Pons (tissue), 1 donor: ENCODE measurements at places on chromosomes 5 and 9.

DNA sequence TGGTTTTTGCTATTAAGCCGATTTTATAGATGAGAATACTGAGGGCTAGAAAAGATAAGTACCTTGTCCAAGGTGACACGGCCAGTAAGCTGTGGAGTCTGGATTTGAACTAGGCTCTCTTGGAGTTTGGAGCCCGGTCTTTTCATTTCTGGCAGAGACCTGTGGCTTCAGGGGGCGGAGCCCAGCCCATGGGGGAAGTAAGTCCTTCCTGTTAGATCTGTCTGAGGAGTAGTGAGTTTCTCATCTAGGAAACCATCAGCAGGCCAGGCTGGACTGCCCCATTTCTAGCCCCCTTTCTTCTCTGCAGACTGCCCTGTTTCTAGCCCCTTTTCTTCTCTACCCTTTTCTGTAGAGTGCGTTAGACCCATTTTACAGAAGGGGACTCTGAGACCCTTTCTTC, 521 bp upstream of the PTGS1 start:
- peak; percentile 47 for DNase-seq

DNA sequence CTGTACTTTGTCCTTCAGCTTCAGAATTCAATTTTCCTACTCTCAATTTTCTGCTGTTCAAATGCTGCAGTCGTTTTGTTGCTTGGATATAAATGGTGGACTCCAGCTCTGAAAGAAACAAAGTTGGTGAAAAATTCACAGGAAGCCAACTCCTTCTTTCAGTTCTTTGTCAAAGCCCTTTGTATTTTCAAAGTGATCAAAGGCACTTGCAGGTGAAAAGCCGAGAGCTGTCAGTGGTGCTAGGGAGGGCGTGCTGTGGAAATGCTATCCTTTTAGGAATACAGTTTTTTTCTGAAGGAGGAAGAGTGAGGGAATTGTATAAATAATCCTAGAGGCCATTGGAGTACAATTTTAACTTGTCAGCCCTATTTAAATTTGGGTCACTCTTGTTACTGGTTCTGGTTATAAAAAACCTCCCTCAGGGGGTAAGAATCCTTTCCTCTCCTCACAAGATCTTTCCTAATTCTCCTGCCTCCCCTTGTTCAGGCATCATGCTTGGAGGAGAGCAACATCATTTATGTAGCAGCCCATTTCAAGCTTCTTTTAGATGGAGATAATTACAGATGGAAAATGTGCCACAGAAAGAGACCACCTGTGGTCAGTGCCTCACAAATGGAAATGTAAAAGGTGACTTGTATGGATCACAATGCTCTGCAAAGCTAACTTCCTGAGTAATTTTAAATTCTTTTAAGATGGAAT, 62.5 kb upstream of the GHR start:
- no peak for DNase-seq

GRCh38 chr5:117054141-117054540, 479.5 kb upstream of the SEMA6A start:
- no peak for DNase-seq

DNA sequence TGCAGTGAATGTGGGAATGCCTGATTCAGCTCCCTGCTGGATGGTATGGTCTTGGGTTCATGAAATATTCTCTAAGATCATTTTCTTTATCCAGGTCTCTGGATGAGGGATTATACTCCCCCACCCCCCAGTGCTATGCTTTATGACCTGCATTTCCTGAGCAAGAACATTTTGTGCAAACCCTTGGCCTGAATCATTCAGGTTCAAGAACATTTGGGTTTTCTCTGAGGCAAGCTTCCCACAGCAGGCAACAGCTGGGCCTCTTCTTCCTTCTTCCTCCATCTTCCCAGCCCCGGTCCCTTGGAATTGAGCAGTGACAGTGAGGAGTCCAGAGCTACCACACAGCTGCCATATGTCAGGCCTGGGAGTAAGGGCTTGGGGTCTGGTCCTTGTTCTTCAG, 58.6 kb upstream of the TNFSF15 start:
- DNase-seq, result no peak

DNA sequence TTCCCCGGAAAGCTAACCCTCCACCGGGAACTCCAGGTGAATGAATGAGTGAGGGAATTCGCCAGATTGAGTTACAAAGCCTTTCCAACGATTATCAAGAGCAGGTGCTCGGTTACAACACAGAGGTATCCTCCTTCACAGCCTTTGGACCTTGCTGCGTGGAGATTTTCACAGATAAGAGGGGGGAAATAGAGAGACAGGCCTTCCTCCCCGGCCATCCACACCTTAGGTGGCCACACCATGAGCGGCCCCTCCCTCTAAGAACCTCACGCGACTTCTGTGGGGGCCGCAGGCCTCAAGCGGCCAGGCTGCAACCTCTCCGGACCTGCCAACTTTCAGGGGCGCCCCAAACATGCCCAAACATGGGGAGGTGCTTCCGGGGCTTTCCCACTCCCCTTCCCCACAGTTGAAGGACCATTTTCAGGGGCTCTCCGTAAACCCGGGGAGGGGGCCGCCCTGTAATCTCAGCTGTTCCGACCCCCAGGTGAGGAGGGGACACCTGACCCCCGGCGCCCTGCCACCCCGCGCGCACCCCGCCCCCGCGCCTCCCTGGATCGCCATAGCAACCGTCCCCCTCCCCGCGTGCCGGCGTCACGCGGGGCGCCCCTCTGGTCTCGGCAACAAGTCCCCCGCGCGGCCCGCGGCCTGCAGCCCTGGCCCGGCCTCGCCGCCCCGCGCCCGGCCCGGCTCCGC, 603 bp downstream of the DENND1A start:
- DNase-seq, result no peak

- DNase-seq, result no peak
Observed at GRCh38 chr5:59094864-59095263, 512.0 kb downstream of the RAB3C start.

- DNase-seq, result no peak
Observed at GRCh38 chr5:100574716-100575115, 39.5 kb downstream of the FAM174A start.

DNA sequence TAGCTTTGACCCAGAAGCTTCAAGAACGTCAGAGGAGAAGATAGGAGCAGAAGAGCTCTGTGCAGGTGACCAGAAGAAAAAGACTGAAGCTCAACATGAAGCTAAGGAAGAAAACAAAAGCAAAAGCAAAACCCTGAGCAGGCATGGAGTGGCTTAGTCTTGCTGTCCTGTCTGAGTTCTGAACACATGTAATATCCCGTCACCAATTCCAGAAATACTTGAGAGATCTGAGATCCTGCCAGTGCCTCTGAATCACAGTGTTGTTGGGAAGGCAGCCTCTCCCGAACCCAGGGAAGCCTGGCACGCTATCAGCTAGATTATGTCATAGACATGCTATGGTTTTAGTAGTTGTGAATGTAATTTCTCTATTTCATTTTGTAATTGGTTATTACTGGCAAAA, 235.7 kb downstream of the ICE1 start:
- peak; percentile 18 for DNase-seq

DNA sequence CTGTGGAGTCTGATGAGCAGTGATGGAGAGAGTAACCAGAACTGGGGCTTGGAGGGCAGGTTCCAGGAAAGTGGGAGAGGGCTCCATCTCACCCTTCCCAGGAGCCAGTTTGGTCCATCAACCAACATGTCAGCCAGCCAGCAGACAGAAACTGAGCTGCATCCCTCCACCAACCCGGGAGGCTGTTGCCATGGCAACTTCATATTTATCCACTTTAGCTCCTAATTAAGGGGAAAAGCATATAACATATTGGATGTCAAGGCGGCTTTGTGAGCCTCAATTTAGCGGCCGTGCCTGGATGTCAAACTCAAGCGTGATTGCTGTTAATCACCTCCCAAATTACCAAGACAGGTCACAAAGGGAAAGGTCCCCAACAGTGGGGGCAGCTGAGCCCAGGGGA, 81.5 kb upstream of the ARAP3 start:
- DNase-seq, result no peak

- DNase-seq, result no peak
Observed at GRCh38 chr9:3271581-3271980, 254.2 kb downstream of the RFX3 start.

DNA sequence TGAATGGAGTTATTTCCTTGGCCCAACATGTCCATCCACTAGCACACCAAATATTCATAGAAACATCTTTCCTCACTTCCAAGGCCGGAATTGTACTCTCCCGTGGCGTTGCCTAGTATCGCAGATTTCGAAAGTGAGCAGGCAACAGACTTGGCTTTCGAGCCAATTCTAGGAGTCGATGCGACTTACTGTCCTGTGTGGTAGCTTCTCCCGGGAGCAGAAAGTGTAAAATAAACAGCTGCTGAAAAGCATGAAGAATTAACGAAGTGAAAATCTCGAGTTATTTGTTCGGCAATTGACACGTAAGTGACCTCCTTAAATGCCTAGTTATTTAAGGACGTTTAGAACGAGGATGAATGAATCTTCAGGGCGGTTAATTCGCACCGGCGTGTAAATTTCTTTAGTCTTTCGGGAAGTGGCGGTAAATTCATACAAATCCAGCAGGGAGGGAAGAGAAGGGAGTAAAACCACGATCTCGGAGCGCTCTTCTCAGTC, 449 bp upstream of the PCSK5 start:
- peak; percentile 75 for DNase-seq

- no peak for DNase-seq
Observed at GRCh38 chr5:167514461-167514860, 777.0 kb upstream of the WWC1 start.

DNA sequence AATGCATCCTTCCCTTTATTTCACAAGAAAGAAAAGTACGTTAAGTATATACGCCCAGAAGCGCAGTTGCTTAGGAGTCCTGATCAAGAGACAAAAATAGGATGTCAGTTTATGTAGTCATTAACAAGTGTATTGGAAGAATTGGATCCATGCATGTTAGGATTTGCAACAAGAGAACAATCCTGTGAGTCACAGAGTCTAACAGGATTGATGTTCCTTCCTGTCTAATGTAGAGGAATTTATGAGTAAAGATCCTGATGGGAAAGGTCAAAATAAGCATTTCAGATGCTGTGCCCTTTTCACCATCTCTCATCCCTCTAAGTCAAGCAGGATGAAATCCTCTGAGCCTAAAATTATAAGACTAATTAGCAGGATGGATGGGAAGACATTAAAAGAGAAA, 406.0 kb upstream of the GRIA1 start:
- no peak for DNase-seq

- peak; percentile 77 for DNase-seq
Observed at GRCh38 chr9:95025213-95026147, 292.0 kb downstream of the FANCC start.

DNA sequence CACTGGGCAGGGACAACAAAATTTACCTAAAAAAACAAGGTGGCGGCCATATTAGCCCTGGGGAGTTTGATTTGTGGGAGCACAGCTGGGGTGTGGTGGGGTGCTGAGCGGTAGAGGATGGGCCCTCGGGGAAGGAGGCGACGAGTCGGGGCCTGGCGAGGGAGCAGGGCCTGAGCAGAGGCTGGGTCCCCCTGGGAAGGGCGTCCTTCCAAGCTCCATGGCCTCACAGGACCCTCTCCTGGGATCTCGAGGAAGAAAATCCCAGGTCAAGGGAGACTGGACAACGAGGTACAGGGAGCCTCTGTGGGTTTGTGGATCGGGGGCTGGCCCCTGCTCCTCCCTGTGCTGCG, 165.5 kb downstream of the CACNA1B start:
- DNase-seq, result no peak

- no peak for DNase-seq
Observed at GRCh38 chr5:135706474-135706873, 127.7 kb upstream of the CXCL14 start.

DNA sequence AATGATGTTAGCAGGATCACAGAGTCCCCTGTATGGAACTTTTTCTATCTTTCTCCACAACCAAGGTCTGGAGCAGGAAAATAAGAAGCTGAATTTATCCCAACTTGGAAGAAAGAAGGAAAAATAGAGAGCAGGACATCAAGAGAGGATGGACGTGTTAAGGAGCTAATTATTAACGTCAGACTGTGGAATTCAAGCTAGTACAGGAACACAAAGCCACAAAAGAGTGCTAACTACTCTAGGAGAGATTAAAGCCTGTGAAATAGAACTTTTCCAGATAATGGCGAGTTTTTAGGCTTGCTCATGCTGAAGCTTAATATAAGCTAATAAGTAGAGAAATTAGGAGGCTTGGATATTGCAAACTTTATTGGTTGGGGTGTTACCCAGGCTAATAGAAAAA, 632 bp upstream of the SPINK13 start:
- no peak for DNase-seq

DNA sequence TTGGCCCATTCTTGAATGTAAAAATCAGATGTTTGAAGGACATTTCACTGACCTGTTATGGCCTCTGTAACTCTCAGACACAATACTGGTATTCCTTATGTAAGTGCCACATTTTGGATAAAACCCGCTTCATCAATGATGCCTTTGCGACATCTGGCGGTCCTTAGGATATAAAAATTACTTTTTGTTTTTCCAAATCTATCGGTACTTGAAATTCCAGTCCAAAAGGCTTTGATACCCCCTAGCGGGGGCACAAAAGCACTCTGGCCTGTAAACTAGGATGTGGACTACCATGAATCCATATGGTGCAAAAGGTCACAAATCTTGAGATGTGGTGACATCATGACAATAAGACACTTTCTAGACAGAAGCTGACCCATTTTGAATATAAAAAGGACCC, 291.8 kb downstream of the KIAA0825 start:
- no peak for DNase-seq

GRCh38 chr5:138128334-138128733, 10.9 kb downstream of the NME5 start:
- DNase-seq, result no peak

GRCh38 chr9:121699571-121700164, 48.2 kb downstream of the DAB2IP start:
- DNase-seq, result no peak

GRCh38 chr5:23274171-23274570, 233.2 kb upstream of the PRDM9 start:
- DNase-seq, result no peak

GRCh38 chr9:127118597-127119319, 3.7 kb downstream of the ANGPTL2 start:
- DNase-seq, result no peak

DNA sequence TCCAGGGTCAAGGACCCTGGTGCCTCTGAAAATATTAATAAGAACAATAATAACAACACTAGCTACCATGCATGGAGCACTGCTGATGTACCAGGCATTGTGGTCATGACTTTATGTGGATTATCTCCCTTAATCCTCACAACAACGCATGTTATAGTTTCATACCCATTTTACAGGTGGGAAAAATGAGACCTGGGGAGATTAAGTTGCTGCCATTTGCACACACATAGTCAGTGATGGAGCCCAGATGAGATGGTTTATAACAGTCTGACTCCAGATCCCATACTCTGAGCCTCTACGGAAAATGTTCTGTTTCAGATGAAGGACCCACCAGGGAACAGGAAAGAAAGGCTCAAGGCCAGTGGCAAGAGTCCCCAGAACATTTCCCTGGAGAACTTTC, 48.2 kb upstream of the PPARGC1B start:
- DNase-seq, result no peak

DNA sequence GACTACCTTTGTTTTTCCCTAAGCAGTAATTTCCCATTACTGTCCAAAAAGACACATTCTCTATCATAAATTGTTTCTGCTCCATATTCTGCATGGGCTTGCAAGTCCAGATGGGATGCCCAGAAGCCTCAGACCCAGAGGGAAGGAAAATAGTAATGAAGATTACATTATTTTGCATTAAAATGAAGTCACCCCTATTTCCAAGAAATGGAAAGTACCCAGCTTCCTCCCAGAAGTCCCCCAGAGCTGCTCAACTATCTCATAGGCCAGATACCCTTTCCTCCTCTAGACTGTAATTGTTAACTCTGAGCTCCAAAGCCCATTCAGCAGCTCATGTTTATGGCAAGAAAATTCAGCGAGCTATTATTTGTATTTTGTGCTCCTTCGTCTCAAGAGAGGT, 159.5 kb downstream of the GLIS3 start:
- no peak for DNase-seq

GRCh38 chr5:115309751-115310370, 13.4 kb upstream of the CCDC112 start:
- DNase-seq, result peak; percentile 58

GRCh38 chr9:103707181-103707580, 386.9 kb upstream of the SMC2 start:
- DNase-seq, result no peak
